ENCODE measurements at places on chromosomes 1 and 21.

- no peak overlapping the region for H3K27ac ChIP-seq
- H3K4me3 ChIP-seq, result no peak overlapping the region
- no peaks in the 10 kb centered on the region for H3K4me1 ChIP-seq
- no peaks in the 10 kb centered on the region for H3K36me3 ChIP-seq
- DNase-seq, result no peak
- H3K27me3 ChIP-seq, result no peaks in the 10 kb centered on the region
These were observed 44.0 kb downstream of the PTPRC start for GRCh38 chr1:198682850-198683249.

GRCh38 chr1:87598429-87598828 is 269.7 kb downstream of the LMO4 start:
- H3K36me3 ChIP-seq, result no peaks in the 10 kb centered on the region
- no peaks in the 10 kb centered on the region for H3K4me1 ChIP-seq
- no peaks in the 10 kb centered on the region for H3K27me3 ChIP-seq
- no peak overlapping the region for H3K27ac ChIP-seq
- no peak overlapping the region for H3K4me3 ChIP-seq

DNA sequence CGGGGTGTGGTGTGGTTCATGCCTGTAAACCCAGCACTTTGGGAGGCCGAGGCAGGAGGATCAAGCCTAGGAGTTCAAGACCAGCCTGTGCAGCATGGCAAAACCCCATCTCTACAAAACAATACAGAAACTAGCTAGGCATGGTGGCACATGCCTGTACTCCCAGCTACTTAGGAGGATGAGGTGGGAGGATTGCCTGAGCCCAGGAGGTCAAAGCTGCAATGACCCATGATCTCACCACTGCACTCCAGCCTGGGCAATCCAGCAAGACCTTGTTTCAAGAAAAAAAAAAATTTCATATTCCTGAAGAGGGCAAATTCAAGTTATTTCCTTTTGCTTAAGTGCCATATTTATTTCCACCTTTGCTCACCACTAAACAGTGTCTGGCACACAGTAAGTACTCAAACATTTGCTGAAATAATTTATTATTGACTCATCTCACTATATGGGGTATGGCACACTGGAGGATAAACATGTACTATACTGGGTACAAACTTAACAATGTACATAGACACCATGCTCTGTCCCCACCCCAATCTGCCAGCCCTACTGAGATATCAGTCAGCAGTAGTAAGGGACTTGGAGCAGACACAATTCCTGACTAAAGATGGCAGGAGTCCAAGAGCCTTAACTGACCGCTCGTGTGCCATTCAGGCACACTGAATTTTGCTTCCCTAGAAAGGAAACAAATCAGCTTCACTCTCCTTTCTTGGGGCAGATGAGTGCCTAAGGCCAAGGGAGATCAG is 15.5 kb downstream of the MEAF6 start:
- H3K4me3 ChIP-seq, result no peak overlapping the region
- H3K36me3 ChIP-seq, result peaks cover 6% of the 10 kb centered on the region
- H3K27ac ChIP-seq, result no peak overlapping the region
- no peaks in the 10 kb centered on the region for H3K27me3 ChIP-seq
- DNase-seq, result no peak

GRCh38 chr1:53061123-53061858 is 722 bp upstream of the PODN start:
- peak overlapping the region; percentile 12 for H3K4me3 ChIP-seq
- DNase-seq, result no peak
- no peaks in the 10 kb centered on the region for H3K36me3 ChIP-seq
- peaks cover 47% of the 10 kb centered on the region for H3K27me3 ChIP-seq
- peaks cover 9% of the 10 kb centered on the region for H3K4me1 ChIP-seq

DNA sequence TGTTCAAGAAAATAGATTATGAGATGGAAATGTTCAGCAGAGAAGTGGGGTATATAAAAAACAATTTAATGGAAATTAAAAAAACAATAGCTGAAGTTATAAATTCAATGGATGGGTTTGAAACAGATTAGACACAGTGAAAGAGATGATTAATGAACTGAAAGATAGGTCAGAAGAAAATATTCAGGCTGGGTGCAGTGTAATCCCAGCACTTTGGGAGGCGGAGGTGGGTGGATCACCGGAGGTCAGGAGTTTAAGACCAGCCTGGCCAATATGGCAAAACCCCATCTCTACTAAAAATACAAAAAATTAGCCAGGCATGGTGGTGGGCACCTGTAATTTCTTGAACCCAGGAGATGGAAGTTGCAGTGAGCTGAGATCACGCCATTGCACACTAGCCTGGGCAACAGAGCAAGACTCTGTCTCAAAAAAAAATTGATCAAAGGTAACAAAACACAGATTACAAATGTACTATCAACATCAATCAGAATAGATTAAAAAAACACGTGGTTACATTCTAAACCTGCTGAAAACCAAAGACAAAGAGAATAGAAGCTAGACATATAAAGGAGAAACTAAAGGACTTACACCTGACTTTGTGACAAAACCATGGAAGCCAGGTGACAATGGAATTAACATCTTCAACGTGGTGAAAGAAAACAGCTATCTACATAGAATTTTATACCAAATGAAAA is 4.8 kb upstream of the SUMO3 start:
- H3K4me3 ChIP-seq, result no peak overlapping the region
- H3K27ac ChIP-seq, result no peak overlapping the region
- H3K27me3 ChIP-seq, result no peaks in the 10 kb centered on the region
- peaks cover 4% of the 10 kb centered on the region for H3K4me1 ChIP-seq
- no peaks in the 10 kb centered on the region for H3K36me3 ChIP-seq
- no peak for DNase-seq

DNA sequence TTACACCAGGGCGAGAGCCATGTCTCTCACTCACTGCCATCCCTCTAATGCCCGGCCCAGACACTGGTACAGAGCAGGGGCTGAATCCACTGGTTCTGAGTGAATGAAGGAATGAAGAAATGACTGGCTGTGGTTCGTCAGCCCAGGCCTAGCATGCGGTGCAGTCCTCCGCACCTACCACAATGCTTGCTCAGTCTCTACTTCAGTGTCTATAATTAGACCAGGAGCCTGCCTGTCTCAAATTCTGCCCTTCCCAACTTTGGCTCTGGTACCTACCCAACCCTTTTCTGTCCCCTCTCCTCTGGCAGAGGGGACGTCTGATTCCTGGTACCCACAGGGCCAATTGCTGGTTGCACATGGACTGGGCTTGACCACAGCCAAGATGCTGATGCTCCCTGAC is 118.2 kb upstream of the GRIK3 start:
- no peaks in the 10 kb centered on the region for H3K36me3 ChIP-seq
- H3K4me1 ChIP-seq, result no peaks in the 10 kb centered on the region
- H3K27me3 ChIP-seq, result no peaks in the 10 kb centered on the region
- H3K27ac ChIP-seq, result no peak overlapping the region

- H3K4me1 ChIP-seq, result no peaks in the 10 kb centered on the region
- H3K36me3 ChIP-seq, result no peaks in the 10 kb centered on the region
- H3K4me3 ChIP-seq, result no peak overlapping the region
These were observed 90.1 kb upstream of the SIM2 start for GRCh38 chr21:36608897-36609225.

GRCh38 chr21:45496151-45496967 is 45.9 kb downstream of the SLC19A1 start:
- no peaks in the 10 kb centered on the region for H3K4me1 ChIP-seq
- no peak overlapping the region for H3K4me3 ChIP-seq
- no peak overlapping the region for H3K27ac ChIP-seq
- no peak for DNase-seq
- H3K27me3 ChIP-seq, result no peaks in the 10 kb centered on the region

- H3K4me3 ChIP-seq, result no peak overlapping the region
- no peaks in the 10 kb centered on the region for H3K36me3 ChIP-seq
- no peaks in the 10 kb centered on the region for H3K27me3 ChIP-seq
- H3K27ac ChIP-seq, result no peak overlapping the region
- DNase-seq, result peak; percentile 16
These were observed 8.3 kb downstream of the DNAI4 start for GRCh38 chr1:66916320-66916719.

DNA sequence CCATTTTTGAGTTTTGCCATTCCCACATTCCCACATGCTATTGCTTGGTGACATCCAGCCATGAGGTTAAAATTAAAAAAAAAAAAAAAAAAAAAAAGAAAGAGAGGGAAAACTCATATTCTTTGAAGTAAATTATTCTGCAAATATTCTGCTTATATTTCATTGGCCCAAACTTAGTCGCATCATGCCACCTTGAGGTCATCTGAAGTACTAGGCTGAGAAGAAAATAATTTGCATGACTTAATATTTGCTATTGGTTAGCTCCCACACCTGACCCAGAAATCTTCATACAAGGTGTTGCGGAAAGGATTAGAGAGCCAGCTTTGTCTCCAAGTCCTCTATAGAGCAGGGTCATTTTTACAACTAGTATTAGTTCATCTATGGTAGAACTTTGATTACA is 2206.0 kb downstream of the MRPL39 start:
- H3K27ac ChIP-seq, result no peak overlapping the region
- H3K36me3 ChIP-seq, result no peaks in the 10 kb centered on the region
- H3K27me3 ChIP-seq, result no peaks in the 10 kb centered on the region
- no peak for DNase-seq
- H3K4me1 ChIP-seq, result no peaks in the 10 kb centered on the region
- no peak overlapping the region for H3K4me3 ChIP-seq

DNA sequence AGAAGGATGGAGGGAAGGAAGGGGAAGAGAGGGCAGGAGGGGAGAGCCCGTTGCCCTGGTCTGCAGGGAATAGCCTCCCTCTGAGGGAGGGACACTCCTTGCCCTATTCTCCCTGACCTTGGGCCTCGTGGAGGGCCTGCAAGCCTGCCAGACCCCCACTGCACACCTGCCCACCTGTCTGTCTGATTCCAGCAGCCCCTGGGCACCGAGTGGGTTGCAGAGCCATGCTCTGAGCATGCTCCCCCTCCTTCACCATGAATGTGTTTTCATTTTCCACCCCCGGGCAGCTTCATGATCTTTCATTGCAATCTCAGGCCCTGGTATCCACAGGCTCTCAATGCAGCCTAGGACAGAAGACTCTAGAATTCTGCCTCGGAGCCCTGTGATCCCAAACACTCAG is 5.1 kb upstream of the NPHP4 start:
- peaks cover 17% of the 10 kb centered on the region for H3K27me3 ChIP-seq
- H3K4me1 ChIP-seq, result peaks cover 4% of the 10 kb centered on the region
- no peak overlapping the region for H3K4me3 ChIP-seq
- no peak for DNase-seq

DNA sequence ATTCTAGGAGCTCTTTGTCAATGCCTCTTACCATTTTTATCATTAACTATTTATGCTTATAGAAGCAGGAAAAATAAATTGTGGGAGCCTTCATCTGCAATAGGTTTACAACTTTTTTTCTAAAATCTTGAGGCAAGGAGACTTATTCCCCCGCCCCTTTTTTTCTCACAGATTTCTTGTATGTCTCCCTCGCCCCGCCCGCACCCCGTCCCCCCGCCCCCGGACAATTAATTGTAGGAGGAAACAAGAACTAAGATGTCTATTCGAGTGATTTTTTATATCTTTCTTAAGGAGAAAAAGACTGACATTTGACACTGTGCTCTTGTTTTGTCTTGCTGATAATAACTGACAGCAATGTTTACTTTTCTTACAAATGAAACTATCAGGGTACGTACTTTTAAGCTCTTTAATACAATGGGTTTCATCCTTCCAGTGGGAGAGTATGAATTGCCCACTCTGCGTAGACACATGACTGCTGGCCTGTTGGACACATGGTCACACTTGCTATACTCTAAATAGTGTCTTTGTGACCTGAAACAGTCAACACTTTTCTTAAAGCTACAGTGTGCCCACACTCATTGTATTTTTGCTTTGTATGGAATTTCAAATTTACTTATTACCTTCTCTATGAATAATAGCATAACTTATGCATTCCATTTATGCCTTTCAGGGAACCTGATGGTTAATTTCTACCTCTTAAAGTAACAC is 1.5 kb upstream of the IVNS1ABP start:
- peaks cover 3% of the 10 kb centered on the region for H3K4me1 ChIP-seq
- H3K27me3 ChIP-seq, result no peaks in the 10 kb centered on the region
- peak overlapping the region; percentile 96 for H3K27ac ChIP-seq
- peaks cover 3% of the 10 kb centered on the region for H3K36me3 ChIP-seq
- DNase-seq, result no peak

GRCh38 chr21:26794597-26795411 is 50.4 kb downstream of the ADAMTS1 start:
- no peak for DNase-seq
- H3K36me3 ChIP-seq, result no peaks in the 10 kb centered on the region
- no peak overlapping the region for H3K27ac ChIP-seq
- H3K27me3 ChIP-seq, result no peaks in the 10 kb centered on the region

GRCh38 chr21:20258542-20258941 is 739.7 kb upstream of the NCAM2 start:
- H3K36me3 ChIP-seq, result no peaks in the 10 kb centered on the region
- peaks cover 6% of the 10 kb centered on the region for H3K4me1 ChIP-seq
- H3K27ac ChIP-seq, result no peak overlapping the region
- H3K4me3 ChIP-seq, result no peak overlapping the region
- H3K27me3 ChIP-seq, result no peaks in the 10 kb centered on the region

GRCh38 chr1:54728027-54728426 is 12.4 kb downstream of the TTC4 start:
- no peak for DNase-seq
- H3K4me1 ChIP-seq, result no peaks in the 10 kb centered on the region
- H3K27me3 ChIP-seq, result no peaks in the 10 kb centered on the region
- H3K27ac ChIP-seq, result no peak overlapping the region

- H3K27me3 ChIP-seq, result no peaks in the 10 kb centered on the region
- H3K4me3 ChIP-seq, result no peak overlapping the region
- H3K36me3 ChIP-seq, result no peaks in the 10 kb centered on the region
- no peak for DNase-seq
- no peaks in the 10 kb centered on the region for H3K4me1 ChIP-seq
These were observed 115.1 kb downstream of the PLPP3 start for GRCh38 chr1:56464294-56464693.

GRCh38 chr1:207890136-207890738 is 20.7 kb downstream of the CD34 start:
- H3K36me3 ChIP-seq, result no peaks in the 10 kb centered on the region
- no peak for DNase-seq
- H3K27me3 ChIP-seq, result no peaks in the 10 kb centered on the region
- no peaks in the 10 kb centered on the region for H3K4me1 ChIP-seq
- no peak overlapping the region for H3K27ac ChIP-seq
- no peak overlapping the region for H3K4me3 ChIP-seq

DNA sequence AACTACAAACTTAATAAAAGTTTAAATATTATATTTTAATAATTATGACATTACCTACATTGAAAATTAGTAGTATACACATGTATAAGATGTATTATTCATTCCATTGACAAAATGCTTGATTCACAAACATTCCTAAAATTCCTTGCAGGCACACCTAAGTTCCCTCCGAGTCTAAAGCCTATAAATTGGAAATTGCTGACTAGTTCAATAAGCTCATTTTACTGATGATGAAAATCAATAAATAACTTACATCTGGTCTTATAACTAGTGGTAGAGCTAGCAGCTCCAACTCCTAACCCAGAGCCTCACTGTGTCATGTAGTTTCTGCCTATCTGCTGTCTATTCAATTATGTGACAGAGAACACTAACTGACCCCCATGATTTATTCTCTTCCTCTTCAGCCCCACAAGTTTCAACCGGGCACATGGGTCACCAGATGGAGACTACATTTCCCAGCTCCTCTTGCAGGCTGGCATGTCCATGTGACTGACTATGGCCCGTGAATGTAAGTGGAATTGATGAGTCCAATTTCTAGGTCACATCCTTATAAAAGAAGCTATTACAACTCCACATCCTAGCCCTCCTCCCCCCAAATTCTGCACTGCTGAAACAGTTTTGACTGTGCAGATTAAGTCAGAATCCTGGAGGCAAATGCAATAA is 29.6 kb upstream of the LRRC8D start:
- no peak overlapping the region for H3K4me3 ChIP-seq
- no peaks in the 10 kb centered on the region for H3K36me3 ChIP-seq
- no peak overlapping the region for H3K27ac ChIP-seq

Data from trophoblast cell (in vitro differentiated cells and primary cell).